NCI-H187 (cell line): ENCODE measurements at places on chromosomes 16 and 17.

DNA sequence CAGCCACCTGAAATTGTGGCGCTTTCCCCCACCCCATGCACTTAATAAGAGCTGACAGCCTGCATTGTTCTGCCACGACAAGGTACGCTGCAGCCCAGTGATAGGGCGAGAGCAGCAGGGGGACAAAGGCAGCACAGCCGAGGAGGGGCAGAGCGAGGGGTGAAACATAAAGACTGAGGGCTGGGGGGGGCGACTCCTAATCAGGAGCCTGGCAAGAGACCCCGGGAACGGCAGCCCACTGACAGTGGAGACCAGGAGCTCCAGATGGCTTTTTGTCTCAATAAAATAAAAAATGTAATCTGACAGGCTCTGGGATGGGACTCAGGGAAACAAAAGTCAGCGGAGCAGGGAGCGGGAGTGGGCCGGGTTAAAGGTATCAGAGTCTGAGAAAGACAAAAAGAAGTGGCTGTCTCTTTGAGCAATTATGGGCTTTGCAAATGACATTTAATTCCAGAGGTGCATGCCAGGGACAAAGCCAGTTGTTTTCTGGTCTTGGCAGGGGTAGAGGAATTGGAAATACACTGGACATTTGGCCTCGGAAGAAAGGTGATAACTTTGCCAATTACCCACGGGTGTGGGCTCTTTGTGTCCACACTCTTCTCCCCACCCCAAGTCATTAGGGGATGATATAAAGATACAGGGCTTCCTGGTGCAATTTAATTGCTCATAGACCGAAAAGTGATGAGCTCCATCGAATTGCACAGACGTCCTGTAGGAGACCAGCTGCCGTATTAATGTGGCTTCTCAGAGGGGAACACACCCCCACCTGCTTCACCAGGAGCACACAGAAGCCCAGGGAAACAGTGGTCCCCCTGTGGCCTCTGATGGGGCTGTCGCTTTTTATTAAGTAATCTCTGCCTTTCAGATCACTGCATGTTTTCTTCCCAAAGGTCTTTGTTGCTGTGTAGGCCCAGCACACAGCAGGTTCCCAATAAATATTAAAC lies 17.6 kb upstream of the CCDC182 start:
- no peak for DNase-seq

DNA sequence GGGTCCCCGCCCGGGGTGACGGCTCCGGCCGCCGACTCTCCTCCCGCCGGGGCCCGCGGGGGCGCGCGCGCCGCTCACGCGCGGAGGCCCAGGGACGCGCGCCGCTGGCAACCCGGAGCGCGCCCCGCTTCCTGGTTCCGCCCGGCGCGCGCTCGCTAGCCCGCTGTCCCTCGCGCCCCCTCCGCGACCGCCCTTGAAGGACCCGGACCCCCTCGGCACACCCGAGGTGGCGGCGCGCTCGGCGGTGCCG lies at the start of gene STAT5B:
STAT5B (minus strand) TSS at position 33 of the 250 bp plus-strand sequence. CDS start 44,264 bp downstream, outside the sequence.
- DNase-seq: peak; percentile 57

GRCh38 chr17:15931394-15931793 lies 13.5 kb upstream of the ADORA2B start:
- DNase-seq: no peak

DNA sequence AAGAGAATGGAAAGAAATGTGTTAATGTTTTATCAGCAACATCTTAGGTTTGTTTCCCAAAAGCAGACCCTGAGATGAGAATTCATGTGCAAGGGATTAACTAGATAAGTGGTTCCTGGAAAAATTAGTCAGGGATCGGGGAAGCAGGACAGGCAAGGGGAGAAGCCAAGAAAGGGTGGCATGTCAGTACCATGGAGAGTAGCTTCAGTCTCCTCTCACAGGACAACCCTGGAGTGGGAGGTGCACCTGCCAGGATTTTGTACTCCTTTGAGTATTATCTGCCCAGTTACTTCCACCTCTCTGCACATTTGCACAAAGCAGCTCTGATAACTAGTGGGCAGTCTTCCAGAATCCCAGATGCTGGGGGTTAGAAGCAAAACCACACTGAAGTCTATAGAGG lies 117.0 kb downstream of the RGS9 start:
- DNase-seq: no peak

DNA sequence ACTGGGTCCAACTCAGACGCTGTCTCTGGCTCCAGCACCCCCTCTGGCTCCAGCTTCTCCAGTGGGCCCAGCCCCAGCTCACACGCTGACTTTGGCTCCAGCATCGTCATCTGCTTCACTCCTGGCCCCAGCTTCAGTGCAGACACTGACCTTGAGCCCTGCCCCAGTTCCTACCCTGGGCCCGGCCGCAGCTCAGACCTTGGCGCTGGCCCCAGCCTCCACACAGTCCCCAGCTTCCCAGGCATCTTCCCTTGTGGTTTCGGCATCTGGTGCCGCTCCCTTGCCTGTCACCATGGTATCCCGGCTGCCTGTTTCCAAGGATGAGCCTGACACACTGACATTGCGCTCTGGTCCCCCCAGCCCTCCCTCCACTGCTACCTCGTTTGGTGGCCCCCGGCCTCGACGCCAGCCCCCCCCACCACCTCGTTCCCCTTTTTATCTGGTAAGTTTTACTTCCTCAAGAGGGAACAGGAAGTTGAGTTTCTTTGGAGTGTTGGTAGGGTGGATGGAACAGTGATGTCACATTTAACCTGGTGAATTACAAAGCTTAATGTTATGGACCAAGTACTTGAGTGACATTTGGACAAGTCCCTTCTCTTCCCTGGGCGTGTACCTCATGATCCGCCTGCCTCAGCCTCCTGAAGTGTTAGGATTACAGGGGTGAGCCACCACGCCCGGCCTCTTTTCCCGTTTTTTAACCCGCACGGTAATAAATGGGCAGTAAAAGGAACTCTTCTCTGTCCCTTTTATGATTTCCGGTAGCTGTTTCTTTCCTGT lies 23.4 kb upstream of the PHKG2 start:
- DNase-seq: no peak

DNA sequence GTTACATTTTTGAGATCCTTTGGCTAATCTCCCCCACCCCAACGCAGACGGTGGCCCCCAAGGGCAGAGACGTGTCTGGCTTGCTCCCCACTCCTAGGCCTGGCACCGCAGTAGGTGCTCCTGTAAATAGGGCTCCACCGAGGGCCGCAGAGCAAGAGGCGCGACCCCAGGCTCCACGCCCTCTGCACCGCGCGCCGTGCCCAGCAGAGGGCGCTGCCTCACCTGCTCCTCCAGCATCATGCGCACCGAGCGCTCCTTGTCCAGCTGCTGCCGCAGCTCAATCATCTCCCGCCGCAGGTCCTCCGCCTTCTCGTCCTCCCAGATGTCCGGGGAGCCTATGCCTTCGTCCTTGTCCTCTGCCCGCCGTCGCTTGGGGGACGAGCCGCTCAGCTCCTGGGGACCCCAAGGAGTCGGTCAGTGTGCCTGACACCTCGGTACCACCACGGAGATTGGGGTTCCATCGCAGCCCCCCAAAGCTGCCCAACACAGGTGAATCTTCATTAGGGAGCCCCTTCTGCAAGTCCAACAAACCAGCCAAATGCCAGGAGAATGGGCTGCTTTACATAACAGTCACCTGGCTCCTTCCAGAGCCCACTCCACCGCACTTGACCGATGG lies 11.2 kb downstream of the TFAP4 start:
- DNase-seq: no peak

- no peak for DNase-seq
These were observed 12.7 kb upstream of the APPBP2 start for GRCh38 chr17:60538726-60539125.

GRCh38 chr16:78227855-78228254 lies 128.4 kb downstream of the WWOX start:
- no peak for DNase-seq

- no peak for DNase-seq
These were observed 433.6 kb downstream of the PMP22 start for GRCh38 chr17:14831491-14831890.

GRCh38 chr17:78781104-78781892 lies 775 bp downstream of the CYTH1 start:
- no peak for DNase-seq
